ENCODE measurements at places on chromosomes 13 and 19.

DNA sequence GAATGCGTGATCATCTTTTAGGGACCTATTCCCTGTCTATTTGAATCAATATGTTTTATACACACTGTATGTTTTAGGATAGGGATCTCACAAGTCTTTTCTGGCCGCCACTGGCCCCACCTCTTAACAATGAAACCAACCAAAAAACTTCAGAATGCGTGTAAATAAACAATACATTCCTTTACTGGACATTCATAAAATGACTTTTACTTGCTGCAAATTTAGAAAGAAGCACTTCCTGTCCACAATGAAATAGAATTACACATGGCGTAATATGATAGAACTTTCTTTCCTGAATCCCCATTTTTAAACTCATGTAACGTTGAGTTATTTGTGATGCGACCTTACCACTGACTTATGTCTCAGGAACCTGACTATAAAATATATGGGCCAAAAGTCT, 233.6 kb downstream of the SLITRK6 start:
- no peak for DNase-seq

- DNase-seq = no peak
Measured at GRCh38 chr13:47632311-47632710, 368.8 kb downstream of the SUCLA2 start.

- DNase-seq = no peak
Measured at GRCh38 chr19:47172666-47173455, 42.2 kb downstream of the SAE1 start.

- DNase-seq = no peak
Measured at GRCh38 chr13:46213242-46213641, 1.5 kb downstream of the LRRC63 start.

GRCh38 chr19:47446534-47447469, 24.9 kb downstream of the SLC8A2 start:
- no peak for DNase-seq

GRCh38 chr13:53151336-53152056, 122.9 kb downstream of the OLFM4 start:
- DNase-seq = peak; percentile 28

DNA sequence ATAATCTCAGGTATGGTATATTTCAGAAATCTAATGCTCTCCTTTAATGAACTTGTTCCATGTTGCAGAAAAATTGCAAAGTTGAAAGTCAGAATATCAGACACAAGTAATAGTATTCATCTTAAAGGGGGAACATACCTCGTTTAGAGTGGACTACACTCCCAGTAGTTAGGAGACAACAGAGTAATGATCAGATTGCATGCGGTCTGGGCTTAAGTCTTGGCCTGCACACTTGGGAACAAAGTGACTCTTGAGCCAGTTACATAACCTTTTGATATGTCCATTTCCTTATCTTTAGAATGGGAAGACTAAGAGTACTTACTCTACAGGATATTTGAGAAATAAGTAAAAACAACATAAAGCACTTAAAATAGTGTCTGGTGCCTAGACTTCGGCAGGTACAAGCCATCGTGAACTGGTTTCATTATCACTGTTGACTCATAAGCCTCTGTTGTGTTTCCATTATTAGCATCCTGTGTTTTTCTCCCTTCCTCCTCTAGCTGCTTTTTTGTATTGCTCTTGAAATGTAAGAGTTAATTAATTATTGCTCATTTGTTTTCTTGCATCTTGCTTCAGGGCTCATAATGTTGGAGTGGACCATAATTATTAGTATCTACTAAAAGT, 53.0 kb downstream of the DPY19L3 start:
- DNase-seq = no peak

Data from left renal cortex interstitium (tissue), 4 donors.